ENCODE measurements at places on chromosomes 5 and 9.

DNA sequence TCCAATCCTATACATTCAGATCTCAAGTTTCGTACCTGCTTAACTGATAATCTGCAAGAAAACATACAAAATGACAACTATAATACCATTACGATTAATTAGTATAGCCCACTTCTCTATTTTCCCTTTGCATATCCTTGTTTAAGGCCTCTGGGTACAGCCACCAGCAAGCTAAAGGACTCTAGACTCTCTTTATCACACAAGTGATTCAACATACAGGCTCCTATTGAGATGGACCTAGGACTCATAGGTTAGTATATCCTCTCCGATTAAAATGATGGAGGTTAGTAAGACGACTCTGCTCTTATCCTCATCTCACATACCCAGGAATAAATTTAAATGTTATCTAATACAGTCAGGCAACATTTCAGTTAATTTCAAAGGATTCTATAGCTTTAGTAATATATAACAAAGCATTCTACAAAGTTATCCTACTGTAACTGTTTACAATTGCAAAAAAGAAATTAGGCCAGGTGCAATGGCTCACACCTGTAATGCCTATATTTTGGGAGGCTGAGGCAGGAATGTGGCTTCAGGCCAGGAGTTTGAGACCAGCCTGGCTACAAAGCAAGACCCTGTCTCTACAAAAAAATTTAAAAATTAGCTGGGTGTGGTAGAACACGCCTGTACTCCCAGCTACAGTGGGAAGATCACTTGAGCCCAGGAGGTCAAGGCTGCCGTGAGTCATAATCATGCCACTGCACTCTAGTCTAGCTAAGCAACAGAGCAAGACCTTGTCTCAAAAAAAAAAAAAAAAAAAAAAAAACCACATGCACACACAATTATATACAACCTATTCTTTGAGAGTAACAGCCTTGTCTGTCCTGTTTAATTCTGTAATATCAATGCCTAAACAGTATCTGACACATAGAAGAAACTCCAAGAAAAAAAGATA is 15.4 kb downstream of the HAUS6 start:
- no peak for DNase-seq

DNA sequence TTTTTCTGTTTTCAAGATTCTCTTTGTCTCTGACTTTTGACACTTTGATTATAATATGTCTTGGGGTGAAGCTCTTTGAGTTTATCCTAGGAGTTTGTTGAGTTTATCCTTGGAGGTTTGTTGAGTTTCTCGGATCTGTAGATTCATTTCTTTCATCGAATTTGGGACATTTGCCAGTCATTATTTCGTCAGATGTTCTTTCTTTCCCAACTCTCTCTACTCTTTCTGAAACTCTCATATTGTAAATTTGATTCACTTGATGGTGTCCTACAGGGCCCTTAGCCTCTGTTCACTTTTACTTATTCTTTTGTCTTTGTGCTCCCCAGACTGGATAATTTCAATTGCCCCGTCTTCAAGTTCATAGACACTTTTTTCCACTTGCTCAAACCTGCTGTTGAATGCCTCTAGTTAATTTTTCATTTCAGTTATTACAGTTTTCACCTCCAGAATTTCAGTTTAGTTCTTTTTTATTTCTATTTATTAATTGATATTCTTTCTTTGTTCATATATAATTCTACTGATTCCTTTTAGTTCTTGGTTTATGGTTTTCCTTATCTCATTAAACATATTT is 8.1 kb upstream of the TDRD7 start:
- DNase-seq: no peak

- DNase-seq: no peak
These were observed 31.6 kb downstream of the DAB2IP start for GRCh38 chr9:121682926-121683515.

- DNase-seq: no peak
These were observed 266.0 kb downstream of the EFNA5 start for GRCh38 chr5:107404595-107405374.

DNA sequence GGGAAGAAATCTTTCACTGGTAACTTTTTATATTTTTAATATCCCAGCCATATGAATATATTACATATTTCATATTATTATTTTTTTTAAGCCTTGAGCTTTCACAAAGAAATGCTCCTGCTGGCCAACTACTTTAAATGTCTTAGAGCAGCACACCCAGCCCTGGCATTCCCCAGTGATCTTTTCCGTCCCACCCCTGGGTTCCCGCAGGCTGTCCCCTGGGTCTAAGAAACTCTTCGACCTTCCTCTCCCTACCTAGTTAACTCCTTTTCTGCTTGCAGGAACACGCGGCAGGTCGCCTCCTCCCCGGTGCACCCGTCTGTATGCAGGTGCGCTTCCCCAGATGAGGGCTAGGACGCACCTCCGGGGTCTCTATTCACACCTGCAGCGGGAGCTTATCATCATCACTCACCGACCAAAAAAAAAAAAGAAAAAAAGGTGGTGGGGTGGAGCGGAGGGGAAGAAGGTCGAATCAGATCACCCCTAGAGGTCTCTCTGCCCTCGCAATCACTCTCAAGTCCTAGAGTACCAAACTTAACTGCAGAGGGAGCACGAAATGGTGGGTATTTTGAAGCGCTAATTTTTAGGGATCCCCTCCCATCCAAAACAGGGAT is 696 bp downstream of the ZFP62 start:
- peak; percentile 83 for DNase-seq

DNA sequence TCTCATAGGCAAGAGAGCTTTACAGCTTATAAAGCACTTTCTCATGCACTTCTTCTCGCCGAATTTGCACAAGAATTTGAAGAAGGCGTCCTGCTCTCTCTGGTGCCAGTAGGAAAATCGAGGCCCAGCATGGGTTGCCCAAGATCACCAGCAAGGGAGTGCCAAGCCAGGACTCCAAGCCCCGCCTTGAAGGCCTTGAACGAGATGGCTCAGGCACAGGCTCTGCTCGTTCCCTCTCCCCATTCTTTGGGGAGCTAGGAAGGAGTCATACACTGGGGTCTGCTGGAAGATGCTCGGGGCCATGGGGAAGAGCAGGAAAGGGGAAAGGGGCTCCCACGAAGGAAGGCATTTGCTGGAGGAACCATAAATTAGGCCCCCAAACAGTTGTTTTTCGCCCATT is 46.7 kb downstream of the PAX5 start:
- no peak for DNase-seq

DNA sequence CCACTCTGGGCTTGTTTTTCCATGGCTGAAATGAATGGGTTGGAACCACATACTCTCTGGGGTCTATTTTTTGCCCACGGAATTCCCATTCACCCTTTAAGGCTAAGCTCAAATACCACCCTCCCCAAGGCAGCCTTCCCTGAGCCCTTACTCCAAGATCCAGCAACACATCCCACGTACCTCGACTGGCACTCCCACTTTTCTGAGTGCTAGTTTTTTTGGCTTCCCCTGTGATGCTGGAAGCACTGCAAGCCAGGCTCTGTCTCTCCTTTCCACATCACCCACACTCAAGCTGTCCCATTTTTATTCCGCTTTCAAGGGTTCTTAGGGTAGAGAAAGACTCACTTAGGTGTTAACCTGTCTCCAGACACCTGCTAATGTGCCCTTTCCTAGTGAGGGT is 6.0 kb downstream of the ST6GALNAC6 start:
- DNase-seq: no peak

- no peak for DNase-seq
These were observed 60.1 kb downstream of the OTULIN start for GRCh38 chr5:14724633-14725032.

GRCh38 chr5:169873642-169874041 is 106.7 kb downstream of the INSYN2B start:
- DNase-seq: no peak

DNA sequence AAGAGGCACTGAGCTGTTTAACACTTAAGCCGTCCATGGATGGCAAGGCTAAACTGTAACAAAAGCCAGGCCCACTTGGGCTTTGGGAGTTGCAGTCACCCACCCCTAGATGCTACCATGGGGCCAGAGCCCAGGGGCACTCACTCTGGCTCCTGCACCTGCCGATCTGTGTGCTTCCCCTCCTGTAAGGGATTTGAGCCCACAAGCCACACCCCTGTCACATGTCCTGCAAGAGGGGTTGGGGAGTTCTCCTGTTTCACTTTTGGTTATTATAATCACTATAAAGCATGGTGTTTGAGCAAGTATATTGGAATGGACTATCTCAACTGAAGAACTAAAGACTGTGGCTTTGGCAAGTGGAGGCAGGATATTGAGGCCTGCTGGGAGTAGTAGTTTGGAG is 14.0 kb upstream of the GPR151 start:
- no peak for DNase-seq

DNA sequence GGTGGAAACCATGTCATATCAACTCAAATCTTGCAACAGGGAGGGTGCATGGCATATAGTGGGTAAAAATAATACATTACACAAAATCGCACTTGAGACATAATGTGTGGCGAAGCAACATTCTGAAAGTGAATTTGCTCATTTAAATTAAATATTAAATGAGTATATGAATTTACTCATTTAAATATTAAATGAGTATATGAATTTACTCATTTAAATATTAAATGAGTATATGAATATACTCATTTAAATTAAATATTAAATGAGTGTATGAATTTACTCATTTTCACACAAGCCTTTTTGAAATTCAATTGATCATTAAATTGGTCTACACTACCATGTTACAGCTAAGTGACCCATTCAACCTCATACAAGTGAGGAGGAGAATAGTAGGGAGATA is 10.5 kb downstream of the MAST4 start:
- no peak for DNase-seq

DNA sequence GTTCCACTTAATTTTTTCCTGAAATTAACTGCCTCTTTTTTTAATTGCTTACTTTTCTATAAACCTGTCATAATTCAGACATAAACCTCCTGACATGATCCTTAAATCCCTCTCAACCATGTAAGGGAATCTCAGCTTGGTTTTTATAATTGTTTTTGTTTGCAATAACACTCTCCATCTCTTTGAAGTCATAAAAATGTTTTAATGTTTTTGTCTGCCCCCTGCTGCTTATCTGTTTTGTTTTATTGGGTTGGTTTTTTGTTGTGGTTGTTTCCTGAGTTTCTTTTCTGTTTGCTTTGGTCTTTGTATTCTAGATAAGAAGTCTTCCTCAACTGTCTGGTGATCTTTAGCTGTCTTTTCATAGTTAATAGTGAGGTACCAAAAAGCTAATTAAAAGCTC is 142.0 kb downstream of the CDH6 start:
- no peak for DNase-seq

DNA sequence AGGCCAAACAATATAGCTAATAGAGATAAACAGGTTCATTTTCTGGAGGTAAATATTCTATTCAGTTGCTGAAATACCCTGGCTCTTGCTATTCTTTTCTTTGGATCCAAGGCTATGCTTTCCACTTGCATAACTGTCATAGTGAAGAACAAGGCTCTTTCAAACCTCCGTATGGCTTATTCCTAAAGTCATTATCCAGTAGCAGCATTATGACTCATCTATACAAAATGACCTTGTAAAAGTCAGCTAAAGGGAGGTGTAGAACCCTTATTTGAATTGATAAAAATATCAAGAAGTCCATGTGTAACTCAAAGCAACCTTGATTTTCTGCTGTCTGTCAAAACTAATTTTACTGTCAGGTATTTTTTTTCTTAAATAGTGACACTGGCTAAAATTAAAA is 447.8 kb downstream of the PLK2 start:
- DNase-seq: no peak

DNA sequence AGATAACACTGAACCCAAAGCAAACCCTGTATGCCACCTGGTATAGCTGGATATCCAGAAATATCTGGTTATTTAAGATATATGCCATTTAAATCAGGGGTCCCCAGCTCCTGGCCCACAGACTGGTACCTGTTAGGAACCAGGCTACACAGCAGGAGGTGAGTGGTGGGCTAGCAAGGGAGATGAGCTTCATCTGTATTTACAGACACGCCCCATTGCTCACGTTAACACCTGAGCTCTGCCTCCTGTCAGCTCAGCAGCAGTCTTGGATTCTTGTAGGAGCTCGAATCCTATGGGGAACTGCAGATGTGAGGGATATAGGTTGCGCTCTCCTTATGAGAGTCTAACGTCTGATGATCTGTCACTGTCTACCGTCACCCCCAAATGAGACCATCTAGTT is 646.6 kb downstream of the TLE4 start:
- no peak for DNase-seq

GRCh38 chr9:7009065-7009464 is 251.3 kb downstream of the KDM4C start:
- DNase-seq: no peak

GRCh38 chr5:84298628-84299027 is 86.1 kb downstream of the EDIL3 start:
- DNase-seq: no peak

DNA sequence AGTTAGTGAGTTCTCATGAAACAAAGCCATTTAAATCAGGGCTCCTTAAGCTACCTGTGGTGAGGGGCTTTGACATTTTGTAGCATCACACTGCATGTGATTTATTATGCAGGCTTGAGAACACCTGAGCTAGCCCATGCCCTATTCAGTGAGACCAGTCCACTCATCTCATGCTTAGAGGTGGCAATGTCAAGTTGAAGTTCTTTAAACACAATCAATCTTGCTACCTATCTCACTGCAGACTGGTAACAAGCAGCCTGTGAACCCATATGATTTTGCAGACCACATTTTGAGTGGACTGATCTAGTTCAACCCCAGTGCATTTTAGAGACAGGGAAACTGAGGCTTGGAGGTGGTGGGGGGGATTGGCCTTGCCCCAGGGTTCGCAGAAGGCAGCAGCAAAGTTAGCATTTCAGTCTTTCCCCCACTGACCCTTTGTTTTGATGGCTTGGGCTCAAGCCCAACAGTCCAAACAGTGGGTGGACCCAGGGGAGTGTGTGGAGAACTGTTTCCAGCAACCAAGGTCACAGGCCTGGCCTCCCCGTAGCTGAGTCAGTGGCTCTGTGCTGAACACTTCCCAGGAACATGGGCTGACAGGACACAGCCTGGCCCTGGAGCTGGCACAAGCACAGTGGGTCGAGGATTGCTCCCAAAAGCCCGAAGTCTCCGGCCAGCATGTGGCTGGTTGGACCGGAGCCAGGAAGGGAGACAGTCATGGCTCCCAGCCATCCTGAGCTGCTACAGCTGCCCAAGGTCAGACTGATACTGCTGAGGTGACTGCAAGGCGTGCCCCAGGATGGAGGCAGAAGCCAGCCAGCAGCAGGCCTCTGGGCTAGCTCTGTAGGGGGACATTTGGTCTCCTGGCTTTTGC is 95.3 kb downstream of the RGS3 start:
- DNase-seq: no peak

DNA sequence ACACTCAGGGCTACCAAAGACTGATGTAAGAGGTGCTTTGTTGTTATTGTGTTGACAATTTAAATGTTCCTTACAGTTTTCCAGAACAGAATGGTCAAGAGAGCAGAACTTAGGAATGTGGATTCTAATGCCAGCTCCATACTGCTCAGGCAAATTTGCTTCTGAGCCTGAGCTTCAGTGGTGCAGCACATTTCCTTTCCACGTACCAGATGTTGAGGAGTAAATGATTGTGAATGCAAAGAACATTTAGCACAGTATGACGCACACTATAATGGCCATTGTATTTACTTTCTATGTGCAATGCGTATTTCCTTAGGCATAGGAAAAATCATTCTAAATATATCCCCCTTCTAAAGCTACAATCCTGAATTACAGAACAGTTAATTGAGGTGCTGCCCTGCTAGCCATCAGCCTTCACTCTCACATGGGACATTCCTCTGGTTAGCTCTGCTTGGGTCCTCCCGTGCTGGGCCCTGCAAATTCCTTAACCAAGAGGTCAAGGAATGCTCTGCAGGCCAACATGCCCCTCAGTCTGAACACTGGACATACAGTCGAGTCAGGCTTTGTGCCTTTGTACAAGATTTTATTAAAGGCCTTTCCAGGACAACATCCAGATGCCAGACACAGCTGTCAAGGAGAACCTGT is 21.1 kb upstream of the TMEM174 start:
- DNase-seq: peak; percentile 33

GRCh38 chr9:109499631-109500410 is 1.7 kb upstream of the PTPN3 start:
- DNase-seq: peak; percentile 77

Data from ELF-1 (cell line).